HT1080 (cell line): ENCODE measurements at places on chromosomes 5 and 9. TPM values are rescaled to one million over a fixed set of nuclear protein-coding genes. Genes with fewer than 3 reads are reported as not detected.

The ZNF618 gene
- total RNA-seq = 2.2 and 4.3 TPM in 2 replicates

The MARVELD2 gene
- 0.17 and 0.23 TPM in 2 replicates for total RNA-seq

DNA sequence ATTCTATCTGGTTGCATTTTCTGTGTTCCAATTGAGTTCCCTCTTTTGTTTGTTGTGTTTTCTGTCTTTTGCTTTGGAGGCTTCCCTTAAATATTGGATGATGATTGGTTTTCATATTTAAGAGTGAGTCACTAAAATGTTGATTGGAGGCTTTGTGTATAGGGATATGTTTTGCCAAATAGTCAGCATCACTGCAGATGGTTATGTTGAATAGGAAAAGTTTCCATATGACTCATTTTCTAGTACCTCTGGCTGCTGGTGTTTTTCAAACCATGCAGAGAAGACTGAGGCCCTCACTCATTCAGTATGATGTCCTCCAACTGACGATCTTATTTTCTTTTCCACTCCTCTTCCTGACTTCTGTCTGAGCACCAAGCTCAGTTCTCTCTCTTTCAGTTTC is 1290.0 kb downstream of the EFNA5 start:
- peak; percentile 67 for DNase-seq

DNA sequence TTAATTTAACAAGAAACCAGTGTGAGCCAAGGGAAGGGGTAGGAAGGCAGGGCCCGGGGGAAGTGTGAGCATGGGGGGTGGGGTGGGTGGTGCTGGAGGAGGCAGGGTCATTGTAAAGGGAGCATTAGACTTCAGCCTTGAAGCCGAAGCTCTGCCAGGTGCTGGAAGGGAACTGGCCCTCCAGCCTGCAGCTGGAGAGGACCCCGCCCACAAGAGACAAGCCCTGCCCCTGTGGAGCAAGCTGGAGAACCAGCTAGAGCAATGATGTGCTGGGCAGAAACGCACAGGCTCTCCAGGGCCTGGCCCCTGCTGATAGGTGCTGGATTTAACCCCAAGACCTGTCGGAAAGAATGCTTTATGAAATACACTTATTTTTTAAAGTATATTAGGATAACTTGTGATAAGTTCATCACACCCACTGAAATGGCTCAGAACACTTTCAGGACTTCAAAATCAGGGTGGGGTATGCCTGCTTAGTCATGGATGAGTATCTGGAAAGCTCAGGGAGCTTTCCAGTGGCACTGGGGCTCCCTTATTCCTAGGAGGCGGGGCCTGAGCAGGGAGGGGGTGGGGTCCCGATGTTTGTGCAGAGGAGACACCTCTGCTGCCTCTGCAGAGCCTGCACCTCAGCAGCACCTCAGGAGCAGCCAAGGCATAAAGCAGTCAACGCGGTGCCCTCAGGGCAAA is 27.1 kb downstream of the UBE2QL1 start:
- DNase-seq = no peak

GRCh38 chr5:73388740-73389139 is 59.8 kb downstream of the FOXD1 start:
- no peak for DNase-seq
